ENCODE measurements at places on chromosomes 6 and 20.

DNA sequence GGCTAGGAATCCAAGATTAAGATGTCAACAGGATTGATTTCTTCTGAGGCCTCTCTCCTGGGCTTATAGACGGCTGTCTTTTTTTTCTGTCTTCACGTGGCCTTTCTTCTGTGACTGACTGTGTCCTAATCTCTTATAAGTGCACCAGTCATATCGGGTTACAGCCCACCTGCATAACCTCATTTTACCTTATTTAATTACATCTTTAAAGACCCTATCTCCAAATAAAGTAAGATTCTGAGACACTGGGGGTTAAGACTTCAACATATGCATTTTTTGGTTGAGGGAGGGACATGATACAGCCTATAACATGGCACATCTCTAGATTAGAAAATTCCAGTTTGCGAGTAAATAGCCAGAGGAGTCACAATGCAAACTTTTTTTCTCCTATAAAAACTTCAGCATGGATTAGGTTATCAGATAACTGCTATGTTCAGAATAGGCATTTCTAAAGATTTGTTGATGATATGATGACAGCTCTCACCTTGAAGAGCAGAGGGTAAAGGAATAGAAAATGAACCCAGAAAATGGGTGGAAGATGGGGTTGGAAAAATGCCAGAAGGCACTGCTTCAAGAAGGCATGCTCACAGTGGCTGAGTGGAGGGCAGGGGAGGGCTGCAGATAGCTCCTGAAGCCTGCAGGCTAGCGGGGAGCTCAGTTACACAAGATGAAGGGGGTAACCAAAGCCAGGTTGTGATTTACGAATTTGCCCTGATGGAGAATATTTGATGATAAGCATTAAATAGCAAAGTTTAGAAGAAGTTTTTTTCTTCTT lies 8.7 kb upstream of the PDE7B start:
- no peak for DNase-seq

DNA sequence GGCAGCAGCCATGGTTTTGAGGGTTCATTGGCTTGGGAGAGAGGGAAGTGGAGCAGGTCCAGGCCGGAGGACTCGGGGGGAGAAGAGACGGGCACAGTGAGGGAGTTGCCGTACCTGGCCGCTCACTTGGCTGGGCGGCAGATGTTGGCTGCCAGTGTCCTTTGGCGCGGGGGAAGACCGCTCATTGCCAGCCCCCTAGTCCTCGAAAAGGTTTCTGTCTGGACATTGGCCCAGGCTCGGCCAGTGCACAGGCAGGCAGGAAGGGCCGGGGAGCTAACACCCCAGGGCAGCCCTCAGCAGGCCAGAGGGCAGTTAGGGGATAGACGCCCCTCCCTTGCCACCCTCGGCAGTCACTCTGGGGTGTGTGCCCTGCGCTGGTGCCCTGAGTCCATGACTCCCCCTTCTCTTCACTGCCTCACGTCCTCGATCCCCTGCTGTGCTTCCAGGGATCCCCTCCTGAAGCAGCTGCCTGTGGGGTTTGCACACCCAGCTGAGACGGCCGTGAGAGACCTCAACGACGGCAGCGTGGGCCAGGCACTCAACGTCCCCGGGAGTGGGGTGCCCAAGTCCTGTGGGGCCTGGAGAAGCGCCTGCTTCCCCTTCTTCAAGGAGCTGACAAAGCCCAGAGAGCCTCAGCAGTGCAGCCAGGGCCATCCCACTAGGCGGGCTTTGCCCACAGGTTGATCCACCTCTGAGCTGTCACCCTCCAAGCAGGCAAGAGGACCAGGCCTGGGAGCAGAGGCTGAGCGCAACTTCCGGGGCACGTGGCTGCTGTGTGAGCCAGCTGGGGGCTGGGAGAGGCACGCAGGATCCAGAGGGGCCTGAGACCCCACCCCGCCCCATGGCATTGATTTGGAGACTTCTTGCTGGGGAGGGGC lies 20.4 kb downstream of the RBM38 start:
- no peak for DNase-seq

GRCh38 chr6:51322505-51322904 lies 503.8 kb downstream of the TFAP2B start:
- DNase-seq, result no peak

GRCh38 chr6:140537211-140537610 lies 1162.8 kb upstream of the CITED2 start:
- no peak for DNase-seq

- DNase-seq, result peak; percentile 91
These were observed 165.9 kb downstream of the SASH1 start for GRCh38 chr6:148508401-148509041.

GRCh38 chr6:36986704-36987047 lies 680 bp upstream of the MTCH1 start:
- no peak for DNase-seq

GRCh38 chr6:15184441-15184861 lies 61.4 kb upstream of the JARID2 start:
- no peak for DNase-seq

GRCh38 chr6:34205466-34205865 lies 31.2 kb upstream of the HMGA1 start:
- no peak for DNase-seq

DNA sequence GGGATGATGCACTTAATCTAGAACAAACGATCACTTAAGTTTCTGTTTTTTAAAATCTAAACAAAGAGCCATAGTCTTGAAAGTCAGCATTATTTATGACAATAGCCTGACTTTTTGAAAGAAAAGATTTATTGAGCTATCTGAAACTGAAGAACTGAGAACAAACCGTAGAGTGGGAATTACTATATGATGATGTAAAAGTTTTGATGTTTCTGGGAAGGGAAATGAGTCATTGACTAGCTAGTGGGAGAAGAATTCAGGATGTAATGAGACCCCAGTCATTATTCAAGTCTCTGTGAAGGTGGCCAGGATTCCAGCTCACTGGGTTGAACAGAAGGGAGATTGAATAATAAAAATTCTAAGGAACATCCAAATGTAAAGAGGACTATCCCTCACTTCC lies 83.4 kb upstream of the FABP7 start:
- DNase-seq, result peak; percentile 66

DNA sequence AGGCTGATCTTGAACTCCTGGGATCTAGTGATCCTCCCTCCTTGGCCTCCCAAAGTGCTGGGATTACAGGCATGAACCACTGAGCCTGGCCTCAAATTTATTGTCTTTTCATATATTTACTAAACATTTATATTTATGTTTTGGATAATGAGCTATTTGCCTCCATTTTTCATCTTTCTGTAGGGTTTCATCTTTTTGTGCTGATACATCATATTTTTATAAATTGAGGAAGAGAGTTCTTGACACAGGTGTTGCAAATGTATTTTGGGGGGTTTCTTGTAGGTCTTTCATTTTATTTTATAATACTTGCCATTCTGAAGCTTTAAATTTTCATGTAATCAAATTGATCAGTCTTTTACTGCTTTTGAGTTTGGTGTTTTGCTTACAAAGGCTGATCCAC lies 72.4 kb downstream of the L3MBTL3 start:
- no peak for DNase-seq

- peak; percentile 63 for DNase-seq
These were observed 161.5 kb downstream of the HIVEP2 start for GRCh38 chr6:142783499-142783898.

GRCh38 chr6:16718356-16718755 lies 42.9 kb downstream of the ATXN1 start:
- no peak for DNase-seq

DNA sequence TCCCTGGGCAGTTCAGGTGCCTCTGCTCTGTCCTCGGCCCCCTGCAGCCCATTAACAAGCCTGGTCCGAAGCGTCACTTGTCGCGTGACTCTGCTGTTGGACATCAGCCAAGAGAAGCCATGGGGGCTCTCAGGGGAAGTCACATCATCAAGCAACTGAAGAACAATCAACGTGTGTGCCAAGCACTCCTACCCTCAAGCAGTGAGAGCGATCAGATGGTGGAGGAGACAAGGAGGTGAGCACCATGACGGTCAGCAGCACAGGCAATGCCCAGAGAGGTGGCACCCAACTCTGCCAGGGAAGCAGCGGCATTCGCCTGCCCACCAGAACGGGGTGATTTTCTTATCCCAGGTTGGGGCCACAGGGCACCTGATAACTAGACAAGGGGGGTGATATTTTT lies 132.7 kb downstream of the AGPAT4 start:
- no peak for DNase-seq

GRCh38 chr6:166768761-166769160 lies 141.7 kb upstream of the RPS6KA2 start:
- no peak for DNase-seq

GRCh38 chr6:165031502-165031901 lies 277.9 kb downstream of the C6orf118 start:
- DNase-seq, result no peak

GRCh38 chr20:57317789-57318371 lies 11.7 kb upstream of the SPO11 start:
- no peak for DNase-seq

- no peak for DNase-seq
These were observed 184.4 kb downstream of the MEI4 start for GRCh38 chr6:77837034-77837784.

- DNase-seq, result no peak
These were observed 209.8 kb upstream of the FOXA2 start for GRCh38 chr20:22794200-22794599.

DNA sequence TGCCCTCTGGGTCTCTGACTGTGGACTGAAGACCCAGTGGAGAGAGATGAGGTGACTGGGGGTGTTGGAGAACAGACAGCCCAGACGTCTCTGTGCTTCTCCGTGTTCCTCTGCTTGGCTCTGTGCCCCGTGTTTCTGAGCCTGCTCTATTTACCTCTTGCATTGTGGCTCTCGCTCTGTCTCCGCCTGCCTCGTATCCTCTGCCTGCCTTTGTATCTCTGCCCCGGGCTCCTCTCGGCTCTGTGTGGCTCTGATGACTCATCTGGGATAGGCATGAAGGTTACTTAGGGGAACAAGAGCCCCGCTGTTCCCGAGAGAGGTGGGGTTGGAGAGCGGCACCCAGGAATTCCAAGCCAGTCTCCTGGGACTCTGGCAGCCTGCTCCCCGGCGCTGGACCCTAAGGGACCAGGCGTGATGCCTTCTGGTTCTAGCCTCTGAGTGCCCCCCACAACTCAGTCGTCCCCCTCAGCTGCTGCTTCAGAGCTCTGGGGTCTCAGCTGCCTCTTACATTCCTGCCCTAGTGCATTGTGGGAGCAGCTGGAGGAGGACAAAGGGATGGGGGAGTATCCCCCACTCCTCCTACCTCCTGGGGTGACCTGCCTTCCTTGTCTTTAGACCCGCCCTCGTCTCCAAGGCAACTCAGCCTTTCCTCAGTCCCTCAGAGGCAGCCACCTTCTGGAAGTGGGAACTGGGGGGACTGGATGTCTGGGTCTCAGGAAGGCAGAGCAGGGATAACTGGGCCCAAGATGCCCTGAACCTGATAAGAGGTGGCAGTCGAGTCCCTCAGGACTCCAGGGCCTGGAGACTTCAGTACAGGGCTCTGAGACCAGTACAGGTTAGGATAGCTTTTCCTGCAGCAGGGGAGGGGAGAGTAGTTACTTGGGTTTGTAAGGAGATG lies 1.9 kb downstream of the DDR1 start:
- peak; percentile 75 for DNase-seq

GRCh38 chr6:70860920-70861319 lies 95.9 kb downstream of the B3GAT2 start:
- no peak for DNase-seq

DNA sequence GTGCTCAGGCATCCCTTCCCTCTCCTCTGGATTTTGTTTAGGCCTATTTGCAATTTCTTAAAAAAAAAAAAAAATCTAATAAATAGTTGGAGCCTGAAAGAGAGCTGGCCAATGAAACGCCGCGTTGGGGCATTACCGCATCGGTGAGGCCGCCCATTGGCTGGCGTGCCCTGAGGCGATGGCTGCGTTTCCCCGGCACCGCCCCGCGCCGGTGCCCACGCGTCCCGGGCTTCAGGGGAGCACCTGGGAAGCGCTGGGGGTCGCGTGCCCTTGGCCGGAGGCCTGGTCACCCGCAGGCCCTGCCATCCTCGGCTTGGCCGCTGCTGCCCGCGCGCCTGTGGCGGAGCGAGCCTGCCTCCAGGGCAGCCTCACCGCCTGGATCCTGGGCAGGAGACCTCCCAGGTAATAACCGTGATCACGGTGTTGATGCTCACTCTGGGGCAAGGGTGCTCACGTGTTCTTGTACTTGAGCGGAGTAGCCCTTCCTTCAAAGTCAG lies 155.4 kb downstream of the NRN1 start:
- DNase-seq, result peak; percentile 27

- peak; percentile 96 for DNase-seq
These were observed 228.9 kb upstream of the JAG1 start for GRCh38 chr20:10902576-10903282.

DNA sequence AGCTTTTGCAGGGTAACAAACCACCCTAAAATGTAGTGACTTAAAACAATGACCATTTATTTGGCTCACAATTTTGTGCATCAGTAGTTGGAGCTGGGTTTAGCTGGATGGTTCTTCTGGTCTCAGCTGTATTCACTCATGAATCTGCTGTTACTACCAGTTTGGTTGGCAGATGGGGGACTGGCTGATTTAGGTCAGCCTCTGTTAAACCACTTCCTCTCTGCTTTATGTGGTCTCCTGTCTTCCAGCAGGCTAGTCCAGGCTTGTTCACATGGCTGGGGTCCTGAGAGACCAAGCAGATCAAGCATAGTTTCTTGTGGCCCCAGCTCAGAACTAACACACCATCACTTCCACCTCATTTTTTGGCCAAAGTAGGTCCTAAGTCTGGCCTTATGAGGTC lies 67.2 kb upstream of the LAMP5 start:
- DNase-seq, result no peak

DNA sequence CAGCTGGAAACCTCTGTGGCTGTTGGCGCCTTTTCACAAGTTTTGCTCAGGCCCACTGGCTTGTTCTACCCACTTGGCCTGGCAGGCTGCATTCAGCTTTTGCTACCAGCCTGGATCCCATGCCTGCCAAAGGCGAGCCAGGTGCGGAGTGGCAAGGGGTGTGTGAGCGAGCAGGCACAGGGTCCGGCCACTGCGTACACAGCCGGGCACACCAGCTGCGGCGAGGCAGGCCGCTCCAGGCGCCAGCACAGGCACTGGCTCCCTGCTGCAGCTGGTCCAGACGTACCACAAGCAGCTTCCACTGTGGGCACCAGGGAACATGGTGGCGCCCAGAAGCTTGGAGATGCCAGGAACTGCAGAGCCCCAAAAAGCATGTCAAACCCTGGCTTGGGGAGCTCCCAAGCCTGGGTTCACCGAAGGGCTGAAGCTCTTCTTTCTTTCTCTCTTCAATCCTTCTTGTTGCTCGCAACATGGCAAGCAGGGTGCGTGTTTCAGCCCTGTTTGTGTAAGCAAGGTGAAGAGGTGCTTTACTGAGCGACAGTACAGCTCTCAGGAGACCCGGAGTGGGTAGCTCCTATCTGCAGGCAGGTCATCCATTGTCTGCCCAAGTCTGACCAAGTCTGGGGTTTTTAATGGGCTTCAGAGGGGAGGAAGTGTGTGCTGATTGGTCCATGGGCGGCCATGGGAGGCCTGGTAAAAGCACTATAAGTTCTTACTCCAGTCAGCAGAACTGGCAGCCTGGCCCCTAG lies 32.6 kb upstream of the GRM4 start:
- no peak for DNase-seq

Data from AG10803 (cell line).